ENCODE measurements at places on chromosomes 7 and 10. TPM values are rescaled to one million over a fixed set of nuclear protein-coding genes. Genes with fewer than 3 reads are reported as not detected.

IKZF1 gene
- 208 TPM for total RNA-seq

PKD1L1 gene
- total RNA-seq, result 0.14 TPM

EBLN1 gene
- not detected for total RNA-seq

SKAP2 gene
- total RNA-seq, result 7.2 TPM

ITGB8 gene
- 0.02 TPM for total RNA-seq

AKR1C4 gene
- not detected for total RNA-seq

HTRA1 gene
- total RNA-seq, result not detected

PRPS1L1 gene
- not detected for total RNA-seq

DDX21 gene
- total RNA-seq, result 127 TPM

GATA3 gene
- total RNA-seq, result 28.9 TPM

FXYD4 gene
- total RNA-seq, result not detected

DNA sequence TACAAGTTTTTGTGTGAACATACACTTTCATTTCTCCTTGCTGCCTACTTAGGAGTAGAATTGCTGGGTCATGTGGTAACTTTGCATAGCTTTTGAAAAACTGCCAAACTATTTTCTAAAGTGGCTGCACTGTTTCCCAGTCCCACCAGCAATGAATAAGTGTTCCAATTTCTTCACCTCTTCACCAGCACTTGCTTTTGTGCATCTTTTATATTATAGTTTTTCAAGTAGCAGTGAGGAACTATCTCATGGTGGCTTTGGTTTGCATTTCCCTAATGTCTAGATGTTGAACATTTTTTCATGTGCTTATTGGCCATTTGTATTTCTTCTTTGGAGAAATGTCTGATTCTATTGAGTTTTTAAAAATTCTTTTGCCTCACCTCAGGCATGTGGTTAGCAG lies 229.9 kb upstream of the TCF7L2 start:
- DNase-seq, result no peak

DNA sequence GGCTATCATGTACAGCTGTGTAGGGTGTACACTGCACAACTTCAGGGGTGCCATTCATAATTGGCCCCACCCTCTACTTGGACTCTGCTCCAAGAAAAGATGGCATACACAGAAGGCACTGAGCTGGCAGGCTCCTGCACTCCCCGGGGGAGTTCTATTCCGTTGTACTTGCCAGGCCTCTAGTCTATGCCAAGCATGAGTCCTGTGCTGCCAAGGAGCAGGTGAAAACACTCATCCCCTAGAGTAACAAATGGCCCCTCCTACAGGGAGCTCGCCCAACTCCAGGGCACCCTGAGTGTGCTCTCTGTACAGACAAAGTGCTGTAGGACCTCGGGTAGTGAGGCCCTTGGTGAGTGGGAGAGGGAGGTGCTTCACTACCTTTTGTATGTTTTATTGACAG lies 127.2 kb downstream of the SLIT1 start:
- DNase-seq, result no peak

- no peak for DNase-seq
These were observed 102.0 kb upstream of the GLI3 start for GRCh38 chr7:42338916-42339540.

DNA sequence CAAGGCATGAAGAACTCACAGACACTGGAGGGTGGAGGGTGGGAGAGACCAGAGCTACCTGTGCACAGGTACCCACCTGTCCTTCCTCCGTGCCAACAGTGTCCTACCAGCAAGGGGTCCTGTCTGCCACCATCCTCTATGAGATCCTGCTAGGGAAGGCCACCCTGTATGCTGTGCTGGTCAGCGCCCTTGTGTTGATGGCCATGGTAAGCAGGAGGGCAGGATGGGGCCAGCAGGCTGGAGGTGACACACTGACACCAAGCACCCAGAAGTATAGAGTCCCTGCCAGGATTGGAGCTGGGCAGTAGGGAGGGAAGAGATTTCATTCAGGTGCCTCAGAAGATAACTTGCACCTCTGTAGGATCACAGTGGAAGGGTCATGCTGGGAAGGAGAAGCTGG lies 21.8 kb downstream of the PRSS2 start:
- DNase-seq, result no peak

- DNase-seq, result no peak
These were observed 28.5 kb upstream of the TOMM7 start for GRCh38 chr7:22851145-22851544.

DNA sequence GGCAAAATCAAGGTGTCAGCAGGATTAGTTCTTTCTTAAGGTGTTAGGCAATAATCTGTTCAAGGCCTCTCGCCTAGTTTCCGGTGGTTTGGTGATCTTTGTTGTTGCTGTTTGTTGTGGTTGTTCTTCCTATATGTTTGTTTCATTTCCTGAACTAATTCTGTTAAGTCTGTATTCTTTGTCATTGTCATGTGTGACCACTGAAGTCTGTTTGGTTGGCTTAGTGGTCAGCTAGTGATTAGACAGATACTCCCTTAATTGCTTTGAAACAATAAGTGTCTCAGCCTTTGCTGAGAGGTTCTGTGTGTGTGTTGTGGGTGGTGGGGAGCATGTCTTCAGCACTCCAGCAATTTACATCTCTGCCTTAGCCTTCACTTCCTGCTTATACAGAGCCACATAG lies 46.0 kb downstream of the ABCC2 start:
- DNase-seq, result no peak

DNA sequence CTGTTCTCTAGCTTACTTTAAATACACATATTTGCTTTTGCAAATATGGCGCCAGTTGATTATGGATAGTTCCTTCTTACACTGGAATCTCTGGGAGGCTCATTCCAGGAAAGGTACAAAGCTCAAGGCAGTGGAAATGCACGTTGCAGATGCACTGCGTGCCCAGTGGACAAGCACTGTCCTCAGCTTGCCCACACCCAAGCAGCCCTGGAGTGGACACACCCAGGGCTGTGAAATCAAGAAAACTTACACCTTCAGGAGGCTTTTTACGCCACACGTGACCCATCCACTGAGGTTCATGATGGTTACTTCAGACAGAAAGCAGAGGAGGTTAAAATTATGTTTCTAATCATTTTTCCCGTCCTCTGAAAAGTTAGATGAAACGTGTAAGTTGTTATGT lies 248.5 kb downstream of the VTI1A start:
- DNase-seq, result no peak

- no peak for DNase-seq
These were observed 215.2 kb upstream of the MKLN1 start for GRCh38 chr7:131112431-131112830.

- no peak for DNase-seq
These were observed 53.2 kb downstream of the FAM53B start for GRCh38 chr10:124691002-124691401.

DNA sequence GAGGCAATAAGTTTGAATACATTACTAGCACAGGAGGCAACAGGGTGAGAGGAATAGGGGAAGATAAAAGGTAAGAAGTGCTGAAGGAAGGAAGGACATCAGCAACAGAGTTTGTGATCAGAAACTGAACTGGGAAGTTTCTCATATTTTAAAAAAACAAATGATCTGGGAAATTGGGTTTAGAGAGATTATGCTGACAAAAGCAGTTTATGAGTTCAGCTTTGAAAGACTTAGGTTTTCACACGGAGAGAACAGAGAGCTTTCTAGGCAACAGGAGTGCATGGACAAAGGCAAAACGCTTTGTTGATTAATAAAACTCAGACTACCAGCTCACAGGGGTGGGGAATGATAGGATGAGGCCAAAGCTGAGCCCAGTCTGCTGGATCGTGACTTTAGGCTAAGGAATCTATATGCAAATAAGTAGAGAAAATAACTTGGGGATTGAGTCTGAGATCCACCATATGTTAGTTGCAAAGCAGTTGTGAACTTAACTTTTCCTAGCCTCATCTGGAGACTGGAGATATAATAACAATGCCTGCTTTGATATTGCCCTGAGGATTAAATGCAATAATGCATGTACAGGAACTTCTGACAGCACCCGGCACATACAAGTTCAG lies 4.2 kb downstream of the OSBPL3 start:
- no peak for DNase-seq

GRCh38 chr10:43676901-43677300 lies 28.2 kb upstream of the ZNF32 start:
- DNase-seq, result no peak

GRCh38 chr7:22356010-22356691 lies 803 bp downstream of the RAPGEF5 start:
- no peak for DNase-seq

- no peak for DNase-seq
These were observed 8.2 kb downstream of the TWIST1 start for GRCh38 chr7:19109000-19109946.

DNA sequence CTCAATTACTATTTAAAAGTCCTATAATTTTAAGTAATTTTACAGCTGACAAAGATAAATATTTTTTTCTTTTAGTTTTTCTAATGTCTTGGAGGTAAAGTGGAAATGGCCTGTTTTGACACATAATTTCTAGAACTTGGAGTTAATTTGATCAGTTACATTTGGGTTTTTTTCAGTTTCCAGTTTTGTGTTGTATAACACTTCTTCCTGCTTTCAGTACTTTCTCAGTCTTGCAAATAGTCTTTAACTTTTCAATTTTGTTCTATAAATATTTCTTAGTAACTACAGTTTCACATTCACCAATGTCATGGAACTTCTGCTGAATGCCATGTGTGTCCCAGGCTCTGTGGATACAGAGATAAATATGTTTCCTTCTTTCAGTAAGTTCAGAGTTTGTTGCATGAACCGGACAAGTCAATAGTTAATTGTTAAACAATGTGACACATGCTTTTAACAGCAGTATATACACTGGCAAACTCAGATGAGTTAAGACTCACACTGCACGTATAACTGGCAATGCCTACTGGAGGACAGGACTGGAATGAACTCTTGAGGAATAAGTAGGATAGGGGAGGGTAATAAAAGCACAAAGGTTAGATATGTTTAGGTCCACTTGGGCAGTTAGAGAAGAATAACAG lies 4.6 kb downstream of the SHOC2 start:
- DNase-seq, result no peak
